ENCODE measurements at places on chromosomes 12 and 14.

DNA sequence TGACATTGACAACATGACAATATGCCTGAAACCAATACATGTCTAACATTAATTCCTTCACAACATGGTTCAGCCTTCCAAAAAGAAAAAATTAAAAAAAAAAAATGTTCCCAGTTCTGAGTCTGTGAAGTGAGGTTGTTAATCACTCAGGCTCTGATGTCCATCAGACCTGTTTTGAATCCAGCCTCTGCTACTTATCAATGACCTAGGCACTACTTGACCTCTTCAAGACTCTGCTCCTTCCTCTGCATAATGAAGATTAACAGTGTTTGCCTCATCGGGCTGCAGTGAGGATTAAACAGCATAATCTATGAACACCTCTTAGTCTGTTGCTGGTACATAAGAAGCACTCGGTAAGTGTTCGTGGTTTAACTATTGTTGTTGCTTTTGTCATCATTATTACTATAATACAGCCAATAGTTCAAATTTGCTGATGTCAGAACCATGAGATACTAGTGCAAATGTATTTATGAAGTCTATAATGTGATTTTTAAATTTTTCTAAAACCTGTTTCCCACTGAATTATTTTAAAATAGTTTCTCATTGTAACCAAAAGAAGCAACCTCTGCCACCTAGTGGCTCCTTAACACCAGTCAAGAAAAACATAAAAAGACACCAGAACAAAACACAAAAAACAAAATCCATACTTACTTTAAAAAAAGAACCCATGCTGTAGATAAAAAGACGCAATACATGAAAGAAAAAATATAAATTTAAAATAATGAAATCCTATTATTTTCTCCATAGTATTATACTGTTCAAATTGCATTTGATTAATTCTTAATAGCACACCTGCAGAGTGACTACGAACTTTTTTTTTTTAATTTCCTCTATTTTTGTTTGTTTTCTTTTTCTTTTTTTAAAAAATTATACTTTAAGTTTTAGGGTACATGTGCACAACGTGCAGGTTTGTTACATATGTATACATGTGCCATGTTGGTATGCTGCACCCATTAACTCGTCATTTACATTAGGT lies 20.3 kb upstream of the TMX1 start:
- DNase-seq: no peak

DNA sequence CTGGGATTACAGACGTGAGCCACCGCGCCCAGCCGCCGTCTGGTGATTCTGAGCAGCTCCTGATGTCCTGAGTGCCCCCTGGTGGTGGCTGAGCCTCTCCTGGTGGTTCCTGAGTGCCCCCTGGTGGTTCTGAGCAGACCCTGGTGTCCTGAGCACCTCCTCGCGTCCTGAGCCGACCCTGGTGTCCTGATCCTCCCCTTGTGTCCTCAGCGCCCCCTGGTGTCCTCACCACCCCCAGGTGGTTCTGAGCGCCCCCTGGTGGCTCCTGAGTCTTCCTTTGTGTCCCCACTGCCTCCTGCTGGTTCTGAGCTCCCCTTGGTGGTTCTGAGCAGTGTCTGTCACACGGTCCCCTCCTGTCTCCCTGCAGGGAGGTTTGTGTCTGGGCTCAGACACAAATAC lies 1304.9 kb downstream of the TMEM121 start:
- no peak for DNase-seq

GRCh38 chr12:101694297-101694848 lies 3.1 kb upstream of the CHPT1 start:
- no peak for DNase-seq

DNA sequence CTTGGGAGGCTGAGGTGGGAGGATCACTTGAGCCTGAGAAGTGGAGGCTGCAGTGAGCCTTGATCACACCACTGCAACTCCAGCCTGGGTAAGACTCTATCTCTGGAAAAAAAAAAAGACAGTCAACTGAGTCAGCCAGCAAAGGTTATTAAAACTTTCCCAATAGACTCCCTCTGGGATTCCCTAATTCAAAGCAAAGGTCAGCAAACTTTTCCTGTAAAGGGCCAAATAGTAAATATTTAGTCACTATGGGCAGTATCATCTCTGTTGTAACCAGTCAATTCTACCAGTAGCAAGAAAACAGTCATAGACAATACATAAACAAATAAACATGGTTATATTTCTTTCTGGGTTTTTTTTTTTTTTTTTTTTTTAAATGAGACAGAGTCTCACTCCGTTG lies 122.5 kb downstream of the IPO8 start:
- no peak for DNase-seq

- DNase-seq: no peak
Observed at GRCh38 chr12:70157099-70157498, 86.1 kb upstream of the CNOT2 start.

- no peak for DNase-seq
Observed at GRCh38 chr14:24725311-24725710, 91.3 kb upstream of the GZMB start.

GRCh38 chr14:99800781-99801180 lies 7.6 kb downstream of the EML1 start:
- no peak for DNase-seq

GRCh38 chr12:62659453-62660295 lies 193.0 kb downstream of the MON2 start:
- DNase-seq: no peak

GRCh38 chr14:73686901-73687300 lies 27.3 kb downstream of the PNMA1 start:
- no peak for DNase-seq

- DNase-seq: no peak
Observed at GRCh38 chr12:100234591-100235304, 32.1 kb downstream of the DEPDC4 start.

DNA sequence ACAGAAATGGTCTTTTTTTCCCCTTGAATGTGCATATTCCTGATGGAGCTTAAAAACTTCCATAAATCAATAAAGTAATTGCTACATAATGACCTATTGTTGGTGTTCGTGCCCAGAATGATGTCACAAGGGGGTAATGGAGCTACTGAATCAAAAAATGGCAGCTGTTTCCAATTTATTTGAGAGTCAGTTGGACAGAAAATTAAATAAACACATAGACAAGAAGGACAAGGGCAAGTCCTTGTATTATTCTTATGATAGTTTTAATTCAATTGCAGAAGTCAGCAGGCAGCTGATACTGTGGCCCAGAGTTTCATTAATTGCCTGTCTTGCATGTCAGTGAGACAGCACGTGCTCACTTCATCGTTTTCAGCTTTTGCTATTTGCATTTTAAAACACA lies 473.5 kb downstream of the ETNK1 start:
- DNase-seq: no peak

DNA sequence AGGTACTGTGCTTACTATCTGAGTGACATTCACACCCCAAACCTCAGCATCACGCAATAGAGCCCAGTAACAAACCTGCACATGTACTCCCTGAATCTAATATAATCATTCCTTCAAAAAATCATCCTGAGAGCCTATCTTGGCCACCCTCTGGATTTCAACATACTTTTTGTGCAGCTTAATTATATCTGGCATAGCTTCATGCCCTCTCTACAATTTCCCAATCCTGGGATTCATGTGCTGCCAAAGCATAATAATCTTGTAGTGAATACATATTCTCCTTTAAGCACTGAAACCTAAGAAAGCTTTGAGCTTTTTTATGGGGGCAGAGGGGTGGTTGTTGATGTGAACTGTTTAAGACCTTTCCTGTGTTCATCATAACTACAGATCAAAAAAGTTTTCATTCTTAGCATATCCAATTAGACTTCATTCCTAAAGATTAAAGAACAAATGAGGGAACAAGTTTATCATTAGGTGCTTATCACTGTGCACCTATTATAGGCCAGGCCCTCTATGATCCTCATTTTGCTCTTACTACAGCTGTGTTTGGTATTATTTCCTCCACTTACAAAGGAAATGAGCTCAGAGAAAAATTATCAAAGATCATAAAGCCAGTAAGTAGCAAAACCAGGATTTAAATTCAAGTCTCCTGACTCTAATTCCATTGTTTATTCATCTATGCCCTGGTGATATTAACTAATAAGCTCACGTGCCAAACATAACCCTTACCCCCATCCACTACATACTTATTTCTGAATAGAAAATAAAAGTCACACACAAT lies 51.2 kb downstream of the SINHCAF start:
- DNase-seq: no peak

DNA sequence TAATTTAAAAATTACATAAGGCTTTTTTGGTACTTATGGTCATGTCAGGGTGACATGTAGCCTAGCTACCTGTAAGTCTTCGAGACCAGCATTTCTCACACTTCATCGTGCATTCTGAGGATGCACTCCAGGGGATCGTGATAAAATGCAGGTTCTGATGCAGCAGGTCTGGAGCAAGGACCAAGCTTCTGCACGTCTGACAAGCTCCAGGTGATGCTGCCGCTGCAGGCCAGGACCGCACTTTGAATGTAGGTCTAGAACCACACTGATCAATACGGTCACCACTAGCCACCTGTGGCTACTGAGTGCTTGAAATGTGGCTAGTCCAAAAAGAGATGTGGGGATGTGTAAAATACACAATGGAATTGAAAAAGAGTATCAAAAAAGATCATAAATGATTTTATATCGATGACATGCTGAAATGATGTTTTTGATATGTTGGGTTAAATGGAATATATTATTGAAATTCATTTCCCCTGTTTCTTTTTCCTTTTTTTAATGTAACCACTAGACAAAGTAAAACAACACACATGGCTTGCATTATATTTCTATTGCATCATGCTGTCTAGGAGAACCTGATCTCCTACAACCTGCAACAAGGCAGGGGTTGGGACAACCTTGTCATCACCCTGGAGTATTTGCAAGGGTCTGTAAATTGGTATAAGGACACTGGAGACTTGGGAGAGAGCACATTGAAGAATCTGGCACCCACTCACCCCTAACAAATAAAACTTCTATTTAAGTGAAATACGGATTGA lies 142.4 kb downstream of the DPF3 start:
- no peak for DNase-seq

GRCh38 chr14:92973261-92973797 lies 50.4 kb downstream of the CHGA start:
- no peak for DNase-seq

DNA sequence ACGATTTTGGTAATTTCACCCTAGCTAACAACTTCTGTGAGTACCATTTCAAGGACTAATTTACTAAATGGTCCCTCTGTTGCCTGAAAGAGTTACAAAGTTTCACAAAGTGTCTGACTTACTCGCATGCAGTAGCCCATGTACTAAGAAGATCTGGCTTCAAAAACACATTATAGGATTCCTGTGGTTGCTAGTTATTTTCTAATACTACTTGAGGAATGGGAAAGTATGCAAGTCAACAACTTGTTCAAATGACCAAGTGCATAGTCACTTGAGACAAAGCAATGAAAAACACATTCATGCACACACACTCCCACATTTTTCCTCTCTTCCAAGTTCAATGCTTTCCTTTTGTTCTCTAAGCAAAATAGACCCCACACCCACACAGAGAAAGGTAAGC lies 219.7 kb upstream of the TMPO start:
- no peak for DNase-seq

DNA sequence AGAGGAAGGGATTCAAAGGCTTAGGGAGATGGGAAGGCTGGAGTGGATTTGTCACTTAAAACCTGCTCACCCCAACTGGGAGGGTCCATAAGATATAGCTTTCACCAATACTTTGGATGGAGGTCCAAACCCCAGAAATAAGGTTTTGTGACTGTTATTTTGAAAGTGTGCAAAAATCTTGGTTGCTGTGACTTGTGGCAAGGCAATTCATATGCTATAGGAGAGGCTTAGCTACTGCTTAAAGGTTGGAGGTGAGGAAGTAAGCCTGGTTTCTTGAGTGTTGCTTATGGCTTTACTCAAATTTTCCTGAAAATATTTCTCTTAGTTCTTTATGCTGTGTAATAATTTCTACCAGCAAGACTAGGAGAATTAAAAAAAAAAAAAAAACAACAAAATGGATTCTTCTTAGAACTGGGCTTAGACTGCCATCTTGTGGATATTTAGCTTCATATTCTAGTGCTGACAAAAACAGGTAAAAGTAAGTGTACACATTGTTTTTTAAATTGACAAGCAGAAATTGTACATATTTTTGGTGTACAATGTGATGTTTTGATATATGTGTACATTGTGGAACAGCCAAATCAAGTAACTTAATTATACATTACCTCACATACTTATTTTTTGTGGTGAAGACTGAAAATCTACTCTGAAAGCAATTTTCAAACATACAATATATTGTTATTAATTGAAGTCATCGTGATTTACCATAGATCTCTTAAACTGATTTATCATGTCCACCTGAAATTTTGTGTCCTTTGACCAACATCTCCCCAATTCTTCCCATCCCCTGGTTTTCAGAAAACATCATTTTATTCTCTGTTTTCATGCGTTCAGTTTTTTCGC lies 23.0 kb downstream of the PDE6H start:
- no peak for DNase-seq

GRCh38 chr12:47188576-47189441 lies 109.0 kb upstream of the AMIGO2 start:
- no peak for DNase-seq

DNA sequence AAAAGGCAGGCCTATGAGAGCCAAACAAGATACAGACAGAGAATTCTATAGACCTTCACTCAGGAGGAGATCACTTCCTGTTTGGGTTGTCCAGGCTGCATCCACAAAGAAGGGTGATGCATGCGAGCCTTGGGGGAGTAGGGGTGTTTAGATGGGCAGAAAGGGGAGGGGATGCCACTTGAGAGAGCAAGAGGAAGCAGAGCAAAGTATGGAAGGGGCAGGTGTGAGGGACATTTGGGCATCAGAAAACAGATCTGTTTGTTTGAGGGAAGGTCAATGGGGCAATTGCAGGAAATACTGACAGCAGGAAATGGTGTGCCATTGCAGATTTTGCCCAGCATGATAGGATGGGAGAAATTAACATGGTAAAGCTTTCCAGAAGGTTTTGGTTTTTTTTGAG lies 146.4 kb upstream of the FOXN3 start:
- no peak for DNase-seq

DNA sequence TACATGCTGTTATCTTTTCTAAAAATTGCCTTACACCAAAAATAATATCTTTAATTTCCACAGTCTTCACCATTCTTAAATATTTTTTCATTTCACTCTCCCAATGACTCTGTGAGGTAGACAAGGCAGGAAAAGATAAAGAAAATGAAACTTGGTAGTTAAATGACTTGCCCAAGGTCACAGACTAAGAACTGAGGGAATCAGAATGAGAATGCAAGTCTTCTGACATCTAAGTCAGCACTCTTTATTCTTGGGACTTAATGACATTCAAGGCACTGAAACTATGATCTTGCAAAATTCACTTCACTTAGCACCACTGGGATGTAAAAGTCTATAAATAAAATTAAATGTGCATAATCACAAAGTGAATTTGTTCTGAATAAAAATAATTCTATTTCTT lies 104.5 kb downstream of the SLC2A13 start:
- no peak for DNase-seq

DNA sequence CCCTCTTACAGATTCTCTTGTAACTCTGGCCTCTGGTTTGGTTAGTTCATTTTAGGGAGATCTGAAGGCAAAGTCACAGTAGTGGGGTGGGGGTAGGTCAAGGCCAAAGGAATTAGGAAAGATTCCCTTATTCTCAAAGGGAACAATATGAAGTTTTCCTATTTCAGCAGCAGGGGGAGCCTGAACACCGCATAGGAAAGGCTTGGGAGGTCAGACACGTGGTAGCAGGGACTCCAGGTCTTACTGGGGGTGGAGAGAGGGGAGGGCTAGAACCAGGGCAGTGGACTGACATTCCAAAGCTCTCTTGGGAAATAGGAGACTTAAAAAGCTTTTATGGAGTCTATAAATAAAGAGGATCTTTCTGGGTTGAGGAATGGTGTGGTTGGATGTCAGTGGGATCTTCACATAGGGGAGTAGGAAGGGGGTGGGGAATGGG lies 1.3 kb downstream of the ZC3H10 start:
- no peak for DNase-seq

Measured in stimulated activated CD8-positive, alpha-beta memory T cell treated with anti-CD3 and anti-CD28 coated beads, Interleukin-7, amount 100 ng/mL, for 1 hour (primary cell).